GM12878 (cell line): ENCODE measurements at places on chromosomes 7 and 10.

GRCh38 chr10:62981096-62981495 is 152.0 kb upstream of the NRBF2 start:
- DNase-seq = no peak

GRCh38 chr10:126384269-126384873 is 3.9 kb downstream of the ADAM12 start:
- no peak for DNase-seq

DNA sequence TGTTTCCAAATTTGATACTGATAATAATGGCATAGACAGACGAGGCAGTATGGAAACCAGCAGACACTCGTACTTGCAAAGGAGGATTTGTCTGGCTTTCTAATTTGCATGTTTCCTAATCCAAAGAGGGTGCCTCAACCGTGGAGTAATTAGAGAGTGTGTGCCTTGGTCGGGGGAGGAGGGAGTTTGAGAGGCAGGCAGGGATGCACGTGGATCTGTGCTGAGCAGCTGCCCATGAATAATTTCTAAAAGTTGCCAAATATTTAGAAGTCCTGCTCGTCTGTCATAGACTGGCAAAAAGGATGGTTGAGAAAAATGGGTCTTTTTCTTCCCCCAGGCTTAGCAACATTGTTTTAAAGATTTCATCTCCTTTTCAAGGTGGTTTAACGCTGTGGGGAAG is 69.4 kb downstream of the PTPRE start:
- DNase-seq = no peak

DNA sequence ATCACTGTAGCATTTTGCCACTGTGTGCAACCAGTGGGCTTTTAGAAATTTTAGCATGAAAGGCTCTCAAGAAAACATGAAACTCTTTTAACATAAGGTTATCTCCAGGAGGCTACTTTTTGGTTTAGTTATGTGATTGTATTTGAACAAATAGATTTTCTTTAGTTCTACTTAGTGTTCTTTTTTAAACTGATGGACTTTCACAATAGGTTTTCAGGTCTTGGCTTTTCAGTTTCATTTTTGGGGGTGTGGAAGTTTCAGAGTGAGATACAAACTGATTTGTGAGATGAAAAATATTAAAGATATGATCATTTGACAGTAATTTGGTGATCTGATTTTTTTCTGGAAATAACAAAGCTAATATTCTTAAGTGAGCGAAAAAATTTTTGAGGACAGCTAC is 344.1 kb downstream of the PHF14 start:
- no peak for DNase-seq

- peak; percentile 66 for DNase-seq
These were observed at the start of gene IFIT2 for GRCh38 chr10:89301721-89302445. Gene IFIT2 (plus strand): TSS chr10:89302046. CDS start chr10:89302124, 78 bp downstream.

GRCh38 chr10:82558014-82558607 is 683.1 kb downstream of the NRG3 start:
- no peak for DNase-seq

DNA sequence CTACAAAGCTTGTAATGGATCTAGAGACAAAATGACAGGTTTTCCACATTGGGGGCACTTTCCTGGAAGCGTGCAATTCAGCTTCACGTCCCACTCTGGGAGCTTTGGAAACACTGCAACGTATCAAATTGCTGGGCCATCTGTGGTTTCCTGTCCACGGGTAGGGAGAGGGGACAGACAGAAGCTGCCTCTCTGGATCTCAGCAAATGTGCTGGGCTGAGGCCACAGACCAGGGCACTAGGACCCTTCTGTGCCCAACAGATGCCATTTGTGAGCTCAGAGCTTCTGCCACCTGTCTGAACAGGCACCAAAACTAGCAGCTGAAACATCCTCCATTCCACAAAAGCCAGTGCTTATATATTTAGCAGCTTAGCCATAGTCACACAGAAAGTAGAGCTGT is 40.9 kb upstream of the FRMD4A start:
- no peak for DNase-seq

- DNase-seq = no peak
These were observed 125.5 kb upstream of the SVIL start for GRCh38 chr10:29760138-29760900.

- DNase-seq = no peak
These were observed 575.6 kb downstream of the ARL4A start for GRCh38 chr7:13262929-13263530.

GRCh38 chr7:77443042-77443441 is 26.9 kb upstream of the GSAP start:
- no peak for DNase-seq

DNA sequence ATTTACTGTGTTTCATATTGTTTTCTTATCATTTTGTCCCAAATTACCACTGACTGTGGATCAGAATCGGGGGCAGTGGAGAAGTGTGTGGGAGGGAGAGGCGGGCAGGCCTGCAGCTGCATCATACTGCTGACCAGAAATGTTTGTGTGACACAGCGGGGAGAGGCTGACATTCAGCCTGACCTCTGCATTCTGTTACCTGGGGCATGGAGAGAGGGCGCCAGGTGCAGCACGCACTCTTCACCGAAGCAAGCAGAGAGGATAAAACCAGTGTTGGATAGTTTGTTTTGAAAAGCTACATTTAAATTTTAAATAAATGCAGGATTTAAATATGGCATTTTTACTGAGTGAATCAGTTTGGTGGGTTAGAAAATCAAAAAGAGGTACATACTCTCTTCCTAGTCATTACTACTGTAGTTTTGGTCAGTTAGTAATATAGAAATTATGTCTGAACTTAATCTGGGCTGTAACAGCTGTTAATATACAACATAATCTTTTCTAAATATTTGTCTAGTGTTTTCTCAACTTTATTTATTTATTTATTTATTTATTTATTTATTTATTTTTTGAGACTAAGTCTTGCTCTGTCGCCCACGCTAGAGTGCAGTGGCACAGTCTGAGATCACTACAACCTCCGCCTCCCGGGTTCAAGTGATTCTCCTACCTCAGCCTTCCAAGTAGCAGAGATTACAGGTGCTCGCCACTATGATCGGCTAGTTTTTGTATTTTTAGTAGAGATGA is 8.8 kb upstream of the STMP1 start:
- no peak for DNase-seq

GRCh38 chr7:93964813-93965212 is 39.3 kb downstream of the BET1 start:
- DNase-seq = no peak

GRCh38 chr10:31318854-31319601 is at the start of gene ZEB1:
Gene ZEB1 (plus strand): TSS chr10:31319216. CDS start chr10:31319235, 19 bp downstream.
- DNase-seq = no peak

- no peak for DNase-seq
These were observed 148.9 kb upstream of the SLC13A1 start for GRCh38 chr7:123348690-123349089.

- no peak for DNase-seq
These were observed 299.4 kb downstream of the PTEN start for GRCh38 chr10:88162852-88163251.

DNA sequence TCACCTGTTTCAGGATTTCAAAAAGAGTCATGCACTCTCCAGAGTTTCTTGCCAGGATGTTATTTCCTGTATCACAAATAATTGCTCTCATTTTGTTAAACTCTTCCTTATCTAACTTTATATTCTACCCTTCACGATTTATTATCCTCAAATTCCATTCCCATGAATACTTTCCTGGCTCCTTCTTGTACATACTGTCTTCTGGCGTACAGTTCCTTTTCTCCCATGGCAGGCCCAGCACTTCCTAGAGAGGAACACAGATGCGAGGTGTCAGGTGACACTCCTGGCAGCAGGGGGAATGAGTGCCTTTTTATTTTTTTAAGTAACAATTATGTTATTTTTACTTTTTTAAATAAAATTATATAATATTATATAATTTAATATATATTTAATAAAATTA is 411.9 kb downstream of the TFEC start:
- DNase-seq = no peak

DNA sequence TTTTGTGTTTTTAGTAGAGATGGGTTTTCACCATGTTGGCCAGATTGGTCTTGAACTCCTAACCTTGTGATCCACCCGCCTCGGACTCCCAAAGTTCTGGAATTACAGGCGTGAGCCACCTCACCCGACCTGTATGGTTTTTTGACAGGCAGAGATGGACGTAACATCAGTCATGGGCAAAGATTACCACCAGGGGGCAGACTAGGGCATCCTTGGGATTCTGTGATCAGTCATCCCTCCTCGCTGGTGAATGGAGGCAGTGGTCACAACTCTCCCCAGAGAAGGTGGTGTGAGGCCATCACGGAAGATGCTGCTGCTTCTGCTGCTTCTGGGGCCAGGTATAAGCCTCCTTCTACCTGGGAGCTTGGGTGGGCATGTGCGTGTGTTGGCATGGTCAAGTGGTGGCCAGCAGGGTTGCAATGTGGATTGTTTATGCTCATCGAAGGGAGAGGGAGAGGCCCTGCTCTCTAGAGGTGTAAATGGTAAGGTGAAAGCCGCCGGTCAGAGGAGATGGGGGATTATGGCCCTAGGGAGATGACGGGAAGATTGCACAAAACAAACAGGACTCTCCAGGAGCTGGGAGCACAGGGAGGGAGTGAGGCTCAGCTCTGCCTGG is 122.7 kb upstream of the PRSS1 start:
- no peak for DNase-seq

DNA sequence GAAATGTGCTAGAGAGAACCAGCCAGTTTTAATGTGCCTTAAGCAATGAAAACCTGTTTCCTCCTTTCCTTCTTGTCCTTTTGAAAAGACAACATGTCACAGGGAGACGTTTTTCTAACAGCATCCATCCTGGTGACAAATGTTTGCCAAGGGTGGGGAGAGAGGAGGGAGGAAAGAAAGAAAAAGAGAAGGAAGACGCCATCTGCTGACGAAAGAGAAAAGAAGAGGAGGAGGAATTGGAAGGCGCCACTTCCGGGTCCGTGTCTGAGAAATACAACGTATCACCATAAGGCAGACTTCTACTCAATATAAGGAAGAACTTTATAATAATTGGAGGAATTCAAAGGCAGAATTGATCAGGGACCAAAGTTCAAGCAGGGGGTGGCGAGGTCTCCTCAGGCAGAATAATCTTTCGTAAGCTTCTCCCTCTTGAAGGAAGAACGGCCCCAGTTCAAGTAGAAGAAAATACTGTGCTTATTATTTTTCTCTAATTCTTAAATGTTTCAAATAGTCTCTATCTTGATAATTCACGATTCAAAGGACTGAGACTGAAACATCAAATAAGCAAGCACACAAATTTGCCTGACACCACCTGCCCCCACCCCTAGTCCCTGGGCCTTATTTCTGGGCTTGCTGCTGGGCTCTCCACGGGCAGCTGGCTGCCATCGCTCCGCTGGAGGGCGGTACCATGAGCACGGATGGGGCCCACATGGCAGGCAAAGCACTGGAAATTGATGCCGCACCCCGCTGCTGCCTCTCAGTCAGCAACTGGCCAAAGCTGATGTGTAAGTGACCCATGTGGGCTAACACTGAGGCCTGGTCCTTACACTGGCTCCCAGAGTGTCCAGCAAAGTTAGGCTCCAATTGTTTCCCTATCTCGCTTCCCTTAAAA is 273.7 kb upstream of the KLF14 start:
- DNase-seq = peak; percentile 63

GRCh38 chr7:114021135-114021534 is 102.3 kb upstream of the PPP1R3A start:
- DNase-seq = no peak

GRCh38 chr7:46493196-46493595 is 572.1 kb upstream of the IGFBP3 start:
- DNase-seq = no peak

DNA sequence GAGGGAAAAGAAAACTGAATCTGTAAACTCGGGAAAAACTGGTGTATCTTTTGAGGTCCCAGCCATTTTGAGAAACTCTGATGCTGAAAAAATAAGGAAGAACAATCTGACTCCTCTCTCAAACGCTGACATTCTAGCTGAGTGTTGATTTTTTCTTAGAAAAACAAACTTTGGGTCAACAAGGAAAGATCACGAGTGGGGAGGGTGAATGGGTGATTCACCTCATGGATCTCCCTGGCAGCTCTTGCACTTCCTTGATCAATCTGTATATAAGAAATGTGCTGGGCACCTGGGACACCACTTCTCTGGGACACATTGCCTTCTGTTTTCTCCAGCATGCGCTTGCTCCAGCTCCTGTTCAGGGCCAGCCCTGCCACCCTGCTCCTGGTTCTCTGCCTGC is at the start of gene PIP:
Gene PIP, plus strand, starts transcription at position 297 of the 400 bp plus-strand sequence. Its CDS starts 40 bp downstream, at position 337.
- no peak for DNase-seq

DNA sequence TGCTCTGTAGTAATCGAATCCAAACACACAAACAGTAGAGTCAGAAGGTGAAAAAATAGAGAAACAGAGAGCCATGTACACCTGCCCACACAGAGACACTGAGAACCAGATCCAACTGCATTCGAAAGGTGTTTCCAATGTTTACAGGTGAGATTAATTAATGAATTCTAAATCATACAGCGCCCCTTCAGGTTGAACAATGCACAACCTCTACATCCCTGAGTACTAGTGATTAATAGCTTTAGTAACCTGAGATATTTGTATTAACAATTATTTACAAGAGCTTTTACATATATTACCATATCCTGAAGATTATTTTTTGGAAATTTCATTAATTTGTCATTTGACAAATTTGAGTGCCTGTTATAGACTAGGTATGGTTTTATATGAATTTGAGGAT is 7.6 kb upstream of the MRC1 start:
- no peak for DNase-seq

DNA sequence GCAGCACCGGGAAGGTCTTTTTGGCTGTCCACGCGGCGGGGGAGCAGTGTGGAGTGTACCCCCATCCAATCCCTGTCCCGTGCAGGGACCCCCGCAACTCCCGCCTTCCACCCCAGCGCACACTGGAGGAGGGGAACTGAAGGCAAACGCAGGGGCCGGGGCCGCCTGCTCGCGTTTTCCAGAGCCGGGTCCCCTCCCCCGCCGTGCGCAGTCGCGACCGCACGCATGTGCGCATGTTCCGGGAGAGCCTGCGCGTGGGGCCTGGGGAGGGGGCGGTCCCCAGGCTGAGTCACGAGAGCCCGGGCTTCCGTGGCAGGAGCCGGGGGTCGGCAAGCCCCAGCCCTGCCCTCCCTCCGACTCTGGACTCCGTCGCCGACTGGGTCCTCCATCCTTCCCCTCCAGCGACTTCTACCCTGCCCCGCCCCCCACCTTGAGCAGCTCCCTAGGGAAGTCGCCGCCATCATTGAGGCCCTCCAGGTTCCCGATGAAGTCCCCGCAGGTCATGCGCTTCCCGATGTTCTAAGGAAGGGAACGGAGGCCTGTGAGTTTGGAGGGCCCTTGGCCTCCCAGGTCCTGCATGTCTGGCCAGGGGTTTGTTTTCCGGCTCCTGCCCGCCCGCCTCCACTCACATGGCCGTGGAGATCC is 8.0 kb downstream of the PSD start:
- no peak for DNase-seq

DNA sequence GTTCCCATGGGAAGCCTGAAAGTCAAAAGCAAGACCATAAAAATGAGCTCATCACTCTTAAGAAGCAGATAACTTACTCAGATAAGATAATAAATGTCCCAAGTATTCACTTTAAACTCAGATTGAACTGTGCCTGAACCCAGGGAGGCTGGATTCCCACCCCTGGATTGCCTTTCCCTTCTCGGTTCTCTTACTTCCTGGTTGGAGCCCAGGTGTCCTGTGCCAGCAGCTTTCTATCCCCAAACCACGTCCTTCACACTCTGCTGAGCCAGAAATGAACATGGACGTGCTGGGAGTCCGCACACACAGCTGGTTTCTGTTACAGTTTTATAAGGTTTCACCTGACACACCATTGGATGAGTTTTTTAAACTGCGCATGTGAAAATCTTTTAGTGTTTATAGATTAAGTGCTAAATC is 636.2 kb upstream of the IGFBP3 start:
- no peak for DNase-seq

- DNase-seq = no peak
These were observed 161.7 kb upstream of the CSTF2T start for GRCh38 chr10:51861051-51861450.
